ENCODE measurements at places on chromosomes 1 and 21.

DNA sequence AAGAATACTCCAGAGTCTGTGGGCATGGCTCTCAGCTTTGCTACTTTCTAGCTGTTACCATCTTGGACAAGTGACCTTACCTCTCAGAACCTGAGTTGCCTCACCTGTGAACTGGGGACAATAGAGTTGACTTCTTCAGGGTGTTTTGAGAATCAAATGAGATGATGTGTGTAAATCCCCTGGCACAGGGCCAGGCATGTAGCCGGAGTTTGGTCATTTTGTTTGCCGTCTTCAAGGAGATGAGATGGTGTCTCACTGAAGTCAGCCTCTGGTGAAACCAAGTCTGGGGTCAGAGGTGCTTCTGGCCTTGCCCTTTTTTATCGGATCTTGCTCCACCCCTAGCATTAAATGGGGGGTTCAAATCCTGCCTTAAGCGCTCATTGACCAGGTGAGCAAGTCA, 149.2 kb upstream of the TMEM51 start:
- DNase-seq, result no peak

DNA sequence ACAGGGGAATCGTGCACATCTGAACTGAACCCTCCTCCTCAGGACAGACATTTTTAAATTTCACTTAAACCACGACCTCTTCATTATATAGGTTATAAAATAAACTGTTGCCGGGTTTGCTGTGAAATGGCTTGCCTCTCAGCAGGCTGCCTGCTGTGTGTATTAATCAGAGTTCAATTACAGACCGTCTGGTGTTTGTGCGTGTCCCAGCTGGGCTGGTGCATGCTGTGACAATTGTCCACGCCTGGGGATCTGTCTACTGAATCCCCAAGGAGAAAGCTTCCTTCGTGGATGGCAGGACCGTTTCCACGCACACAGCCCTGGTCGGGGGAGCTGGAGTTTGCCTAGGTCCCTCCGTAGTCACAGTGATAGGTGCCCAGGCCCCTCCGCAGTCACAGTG, 13.4 kb upstream of the AGPAT3 start:
- DNase-seq, result no peak

- peak; percentile 76 for DNase-seq
Measured at GRCh38 chr1:173409613-173410012, 67.5 kb upstream of the PRDX6 start.

- DNase-seq, result no peak
Measured at GRCh38 chr1:952603-953002, 6.5 kb downstream of the NOC2L start.

GRCh38 chr1:206550446-206550845, 43.1 kb downstream of the RASSF5 start:
- no peak for DNase-seq

GRCh38 chr1:192632641-192633532, 3.1 kb upstream of the RGS13 start:
- DNase-seq, result no peak

GRCh38 chr1:244304156-244304555, 147.6 kb downstream of the ADSS2 start:
- no peak for DNase-seq

DNA sequence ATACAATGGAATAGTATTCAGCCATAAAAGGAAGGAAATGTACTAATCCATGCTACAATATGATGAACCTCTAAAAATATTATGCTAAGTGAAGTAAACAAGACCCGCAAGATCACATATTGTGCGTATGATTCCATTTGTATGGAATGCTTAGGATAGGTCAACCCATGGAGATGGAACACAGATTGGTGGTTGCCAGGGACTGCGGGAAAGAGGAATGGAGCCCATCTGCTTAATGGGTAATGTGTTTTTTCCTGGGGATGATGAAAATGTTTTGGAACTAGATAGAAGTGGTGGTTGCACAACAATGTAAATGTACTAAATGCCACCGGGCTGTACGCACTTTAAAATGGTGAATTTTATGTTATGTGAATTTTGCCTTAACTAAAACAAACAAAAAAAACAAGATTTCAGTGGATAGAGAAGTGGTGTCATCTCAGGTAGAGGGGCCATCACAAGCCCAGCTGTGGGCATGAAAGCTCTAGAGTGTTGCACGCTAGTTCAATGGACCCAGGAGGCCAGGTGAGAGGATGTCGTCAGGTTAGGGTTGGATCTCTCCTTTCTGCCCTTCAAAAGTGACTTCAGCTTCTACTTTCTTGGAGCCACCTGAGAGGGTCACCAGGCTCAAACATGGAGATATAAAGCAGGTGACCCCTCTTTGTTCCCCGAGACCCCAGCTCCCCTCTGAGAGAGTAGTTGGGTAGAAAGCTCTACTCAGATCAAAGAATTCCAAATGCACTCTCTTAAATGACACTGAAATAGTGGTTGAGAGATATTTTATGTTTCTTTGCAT, 2.5 kb downstream of the C1orf115 start:
- no peak for DNase-seq

DNA sequence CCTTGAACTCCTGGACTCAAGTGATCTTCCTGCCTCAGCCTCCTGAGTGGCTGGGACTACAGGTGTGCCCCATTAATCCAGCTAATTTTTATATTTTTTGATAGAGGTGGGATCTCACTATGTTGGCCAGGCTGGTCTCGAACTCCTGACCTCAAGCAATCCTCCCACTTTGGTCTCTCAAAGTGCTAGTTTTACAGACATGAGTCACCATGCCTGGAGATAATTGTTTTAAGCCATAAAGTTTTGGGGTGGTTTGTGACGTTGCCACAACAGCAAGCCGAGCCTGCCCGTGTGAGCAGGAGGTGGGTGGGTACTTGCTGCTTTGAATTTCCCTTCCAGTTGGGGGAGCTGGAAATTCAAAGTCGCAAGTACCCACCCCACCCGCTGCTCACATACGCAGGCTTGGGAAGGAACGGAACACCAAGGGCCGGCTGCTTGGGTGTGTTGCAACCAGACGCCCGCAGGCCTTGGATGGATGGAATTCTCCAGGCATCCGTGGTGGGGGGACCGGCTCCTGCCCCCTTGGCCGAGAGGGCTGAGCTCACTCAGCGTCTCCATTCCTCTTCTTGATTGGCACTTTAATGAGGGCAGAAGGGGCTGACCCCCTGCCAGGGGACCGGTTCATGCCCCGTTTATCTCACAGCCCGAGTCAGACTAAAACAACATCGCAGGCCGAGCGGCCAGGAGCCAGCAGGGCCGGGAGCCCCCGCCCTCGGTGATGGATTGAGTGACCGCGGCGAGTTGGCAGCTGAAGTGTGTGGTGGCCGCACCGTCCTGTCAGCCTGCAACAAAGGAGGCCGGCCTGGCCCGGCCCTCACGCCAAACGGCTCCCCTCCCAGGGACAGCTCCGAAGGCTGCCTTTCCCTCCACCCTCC, 78.1 kb downstream of the DHRS3 start:
- peak; percentile 85 for DNase-seq

- no peak for DNase-seq
Measured at GRCh38 chr1:18951818-18952391, 4.6 kb downstream of the IFFO2 start.

- DNase-seq, result no peak
Measured at GRCh38 chr21:15645830-15646229, 84.0 kb upstream of the USP25 start.

GRCh38 chr1:184152974-184153373, 101.4 kb downstream of the TSEN15 start:
- no peak for DNase-seq

GRCh38 chr1:107483949-107484348, 343.1 kb downstream of the NTNG1 start:
- DNase-seq, result no peak

GRCh38 chr1:157963713-157964112, 29.7 kb upstream of the KIRREL1 start:
- no peak for DNase-seq

GRCh38 chr1:70043804-70044203, 161.6 kb downstream of the LRRC40 start:
- no peak for DNase-seq

DNA sequence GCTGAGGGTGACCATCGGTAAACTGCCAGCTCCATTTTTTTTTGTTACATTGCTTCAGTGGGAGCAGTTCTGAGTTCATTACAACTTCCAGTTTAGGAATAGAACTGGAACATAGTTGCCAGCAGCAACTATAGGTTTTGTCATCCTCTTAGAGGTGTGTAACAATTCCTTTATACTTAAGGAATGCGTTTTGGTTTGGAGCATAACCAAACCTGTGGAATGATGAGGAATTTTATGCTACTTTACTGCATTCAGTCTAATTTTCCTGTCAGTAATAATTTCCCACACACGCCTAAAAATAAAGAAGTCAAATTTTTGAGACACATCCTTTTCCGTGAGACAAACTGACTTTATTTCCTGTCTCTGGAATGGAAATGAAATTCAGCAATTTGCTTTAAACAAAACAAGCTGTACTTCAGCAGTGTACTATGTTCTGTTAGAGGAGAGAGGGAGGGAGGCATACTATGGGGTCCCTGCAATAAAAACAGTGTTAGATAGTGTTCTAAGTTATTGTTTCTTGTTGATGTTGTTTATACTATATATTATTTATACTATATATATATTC, 4.8 kb upstream of the AMPD1 start:
- DNase-seq, result no peak

DNA sequence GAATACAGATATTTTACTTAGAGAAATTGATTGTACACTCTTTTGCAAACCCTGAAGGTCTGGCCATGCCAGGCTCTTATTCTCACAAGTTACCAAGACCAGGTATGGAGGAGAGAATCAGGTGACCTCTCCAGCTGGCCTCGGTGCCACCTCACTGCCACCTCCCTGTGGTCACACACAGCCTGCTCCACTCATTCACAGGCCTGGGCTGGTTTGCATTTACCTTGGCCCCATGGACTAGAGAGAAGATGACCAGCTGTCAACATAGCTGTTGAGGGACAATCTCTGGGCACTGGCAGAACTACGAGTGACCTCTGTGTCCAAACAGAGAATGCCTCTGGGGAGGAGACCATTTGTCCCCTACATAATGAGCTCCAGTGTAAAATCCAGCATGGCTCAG, 291.2 kb upstream of the RUNX1 start:
- DNase-seq, result no peak

GRCh38 chr21:25577424-25578055, 29.7 kb downstream of the MRPL39 start:
- no peak for DNase-seq

GRCh38 chr1:184866991-184867788, 107.1 kb downstream of the NIBAN1 start:
- no peak for DNase-seq

- no peak for DNase-seq
Measured at GRCh38 chr21:38937286-38937790, 131.6 kb downstream of the ETS2 start.

DNA sequence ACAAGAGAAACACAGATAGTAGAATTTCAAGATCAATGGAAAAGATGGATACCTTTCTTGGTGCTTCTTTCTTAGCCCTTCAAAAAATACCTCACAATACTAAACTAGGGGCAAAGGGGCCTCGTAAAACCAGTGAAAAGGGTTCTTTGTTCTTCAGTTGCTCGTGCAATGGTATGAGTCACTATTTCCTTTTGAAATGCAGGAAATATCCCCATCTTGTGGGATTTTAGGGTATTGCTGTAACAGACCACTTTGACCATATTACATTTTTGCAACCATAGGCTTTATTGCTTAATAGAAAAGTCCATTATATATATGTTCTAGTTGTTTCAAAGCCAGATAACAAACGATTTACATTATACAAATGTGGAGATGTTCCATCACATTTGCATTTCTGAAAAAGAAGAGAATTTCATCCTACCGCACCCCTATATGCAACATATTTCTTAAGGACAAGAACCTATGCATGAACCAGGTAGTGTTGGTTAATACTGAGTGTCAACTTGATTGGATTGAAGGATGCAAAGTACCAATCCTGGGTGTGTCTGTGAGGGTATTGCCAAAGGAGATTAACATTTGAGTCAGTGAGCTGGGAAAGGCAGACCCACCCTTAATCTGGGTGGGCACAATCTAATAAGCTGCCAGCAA, 88.6 kb upstream of the PKN2 start:
- DNase-seq, result no peak

- DNase-seq, result no peak
Measured at GRCh38 chr21:35099310-35099709, 50.2 kb upstream of the RUNX1 start.

DNA sequence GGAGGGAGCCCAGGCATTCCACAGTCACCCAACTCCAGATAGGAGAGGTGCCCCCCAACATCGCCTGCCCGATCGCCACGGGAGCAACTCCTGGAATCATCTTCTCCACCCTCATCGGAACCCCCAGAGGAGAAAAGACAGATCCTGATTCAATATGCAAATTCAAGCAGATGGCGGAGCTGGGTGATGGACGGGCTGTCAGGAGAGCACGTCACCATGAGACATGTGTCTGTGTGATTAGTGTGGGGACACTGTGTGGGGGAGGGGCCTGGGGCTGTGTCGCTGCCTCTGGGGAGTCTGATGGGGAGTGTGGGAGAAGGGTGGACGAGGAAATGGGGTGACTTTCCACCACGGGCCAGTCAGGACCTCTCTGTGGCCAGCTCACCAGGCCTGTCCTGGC, 90.2 kb upstream of the CSF3R start:
- DNase-seq, result no peak

- DNase-seq, result no peak
Measured at GRCh38 chr21:38997051-38997842, 186.0 kb downstream of the PSMG1 start.

- peak; percentile 77 for DNase-seq
Measured at GRCh38 chr1:40450495-40451237, 390 bp downstream of the ZFP69B start.

GRCh38 chr1:181482521-181483284, 614 bp upstream of the CACNA1E start:
- peak; percentile 92 for DNase-seq

- no peak for DNase-seq
Measured at GRCh38 chr1:58064166-58064565, 482.4 kb downstream of the OMA1 start.

- no peak for DNase-seq
Measured at GRCh38 chr1:7298749-7299151, 472.3 kb upstream of the VAMP3 start.

DNA sequence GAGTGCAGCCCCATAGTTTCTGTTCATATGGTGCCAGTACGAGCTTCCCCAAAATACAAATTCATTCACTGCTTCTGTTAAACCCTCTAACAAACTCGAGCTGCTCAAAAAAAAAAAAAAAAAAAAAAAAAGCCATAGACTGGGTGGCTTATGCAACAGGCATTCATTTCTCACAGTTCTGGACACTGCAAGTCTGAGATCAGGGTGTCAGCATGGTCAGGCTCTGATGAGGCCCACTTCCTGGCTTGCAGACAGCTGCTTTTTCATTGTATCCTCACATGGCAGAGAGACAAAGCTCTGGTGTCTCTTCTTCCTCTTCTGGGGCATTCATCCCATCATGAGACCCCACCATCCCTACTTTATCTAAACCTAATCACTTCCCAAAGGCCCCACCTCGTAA, 121.6 kb downstream of the PTBP2 start:
- DNase-seq, result no peak

GRCh38 chr1:16720351-16721223, 19.7 kb upstream of the RNU1-4 start:
- DNase-seq, result no peak

DNA sequence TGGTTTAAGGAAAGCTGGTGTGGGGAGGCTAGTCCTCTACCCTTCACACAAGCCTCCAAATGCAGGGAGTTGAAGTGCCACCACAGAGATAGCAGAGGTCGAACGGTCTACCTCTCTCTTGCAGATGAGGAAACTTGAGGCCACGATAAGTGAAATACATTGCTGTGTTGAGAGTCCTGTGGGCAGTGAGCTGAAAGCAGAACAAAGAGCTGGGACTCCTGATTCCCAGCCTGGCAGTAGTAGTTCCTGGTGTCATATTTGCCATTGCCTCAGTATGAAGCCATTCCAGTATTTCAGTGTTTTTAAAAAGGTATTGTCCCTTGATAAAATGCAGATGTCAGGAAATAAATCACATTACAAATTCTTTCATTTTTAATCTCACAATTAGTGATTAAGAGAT, 28.6 kb downstream of the AK4 start:
- no peak for DNase-seq
